ENCODE measurements at places on chromosomes 16 and 17.

- peak; percentile 99 for DNase-seq
Measured at GRCh38 chr16:89909777-89910716, 8.6 kb upstream of the MC1R start.

DNA sequence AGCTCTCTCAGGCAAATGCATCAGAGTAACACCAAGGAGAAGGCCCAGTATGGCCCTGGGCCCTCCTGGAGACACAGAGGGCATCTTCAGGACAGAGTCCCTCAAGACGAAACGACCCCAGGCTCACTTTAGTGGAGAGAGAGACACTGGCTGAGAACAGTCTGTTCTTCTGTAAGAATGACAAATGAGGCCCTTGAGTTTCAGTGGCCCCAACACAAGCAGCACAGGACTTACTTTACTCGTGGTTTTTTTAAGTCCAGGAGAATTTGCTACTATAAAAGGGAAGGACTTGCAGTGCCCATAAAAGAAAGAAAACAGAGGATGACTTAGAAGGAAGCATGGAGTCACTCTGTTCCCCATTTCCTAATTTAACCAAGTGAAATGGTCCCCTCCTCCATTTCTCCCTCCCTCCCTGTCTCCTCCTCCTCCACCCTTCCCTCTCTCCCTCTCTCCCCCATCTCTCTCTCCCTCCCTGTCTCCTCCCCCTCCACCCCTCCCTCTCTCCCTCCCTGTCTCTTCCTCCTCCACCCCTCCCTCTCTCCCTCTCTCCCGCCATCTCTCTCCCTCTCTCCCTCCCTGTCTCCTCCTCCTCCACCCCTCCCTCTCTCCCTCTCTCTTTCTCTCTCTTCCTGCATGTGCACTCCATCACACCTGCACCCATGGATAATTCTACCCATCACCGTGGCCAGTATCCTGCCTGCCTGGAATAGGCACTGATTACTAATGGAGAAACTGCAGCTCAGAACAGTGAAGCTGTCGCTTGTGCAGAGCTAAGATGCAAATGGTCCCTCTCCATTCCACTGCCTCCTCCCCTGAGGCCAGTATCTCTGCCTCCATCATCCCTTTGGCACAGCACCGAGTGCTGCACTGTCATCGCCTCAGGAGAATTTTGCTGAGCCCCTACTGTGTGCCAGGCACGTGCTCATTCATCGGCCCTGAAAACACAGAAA lies 47.3 kb upstream of the RBFOX3 start:
- peak; percentile 71 for DNase-seq

DNA sequence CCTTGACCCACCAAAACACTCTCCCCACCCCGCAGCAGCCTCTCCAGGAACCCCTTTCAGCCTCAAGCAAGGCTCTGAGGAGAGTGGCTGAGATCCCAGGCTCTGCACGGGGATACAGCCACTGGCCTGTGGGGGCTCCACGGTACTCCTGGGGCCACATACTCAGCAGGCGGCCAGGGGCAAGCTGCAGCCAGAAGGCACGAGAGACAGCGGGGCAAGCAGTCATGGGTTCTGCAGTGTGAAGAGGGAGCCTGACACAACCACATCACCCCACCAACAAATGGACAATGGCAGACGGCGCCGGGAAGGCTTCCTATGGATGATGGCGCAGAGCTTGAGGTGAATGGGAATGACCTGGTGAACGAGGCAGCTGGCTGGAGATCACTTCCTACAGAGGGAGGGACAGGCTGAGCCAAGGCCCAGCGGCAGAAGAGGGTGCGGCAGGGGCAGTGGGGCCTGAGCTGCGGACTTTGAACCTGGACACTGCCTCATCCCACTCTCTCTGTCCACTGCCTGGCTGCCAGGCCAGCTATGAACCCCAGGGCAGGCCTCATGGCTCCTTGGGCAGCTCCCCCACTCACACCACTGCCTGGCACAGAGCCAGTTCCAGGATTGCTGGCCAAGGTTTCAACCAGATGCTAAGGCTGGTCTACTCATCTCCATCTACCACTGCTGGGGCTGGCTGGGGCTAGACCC lies 10.8 kb upstream of the BCAR1 start:
- DNase-seq: peak; percentile 83

DNA sequence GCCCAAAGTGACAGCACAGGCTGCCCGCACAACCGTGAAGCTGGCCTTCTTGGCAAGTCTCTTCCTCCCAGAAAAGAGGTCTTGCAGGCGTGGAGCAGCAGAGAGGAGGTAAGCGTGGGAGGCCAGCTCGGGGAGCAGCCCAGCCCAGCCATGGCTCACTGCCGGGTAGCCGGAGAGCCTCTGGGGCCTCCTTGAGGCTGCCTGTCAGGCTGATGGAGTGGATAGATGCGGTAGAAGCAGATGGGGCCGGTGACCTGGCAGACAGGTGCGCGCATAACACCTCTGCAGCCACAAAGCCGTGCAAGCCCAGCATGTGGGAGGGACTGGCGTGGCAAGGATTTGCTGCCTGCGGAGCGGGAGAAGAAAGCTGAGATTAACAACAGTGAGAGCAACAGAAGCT lies 17.1 kb upstream of the DOK4 start:
- DNase-seq: peak; percentile 78

DNA sequence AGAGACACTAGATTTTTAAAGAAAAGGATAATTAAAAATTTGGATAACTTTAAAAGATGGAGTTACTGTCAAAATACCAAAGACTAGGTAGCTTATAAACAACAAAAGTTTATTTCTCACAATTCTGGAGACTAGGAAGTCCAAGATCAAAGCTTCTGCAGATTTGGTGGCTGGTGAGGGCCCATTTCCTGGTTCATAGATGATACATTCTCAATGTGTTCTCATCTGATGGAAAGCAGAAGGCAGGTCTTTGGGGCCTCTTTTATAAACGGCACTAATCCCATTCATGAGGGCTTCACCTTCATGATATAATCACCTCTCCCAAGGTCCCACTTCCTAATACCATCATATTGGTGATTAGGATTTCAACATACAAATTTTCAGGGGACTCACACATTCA lies 33.7 kb downstream of the NLK start:
- no peak for DNase-seq

GRCh38 chr17:43042025-43042628 lies 17.1 kb downstream of the RND2 start:
- DNase-seq: peak; percentile 47

DNA sequence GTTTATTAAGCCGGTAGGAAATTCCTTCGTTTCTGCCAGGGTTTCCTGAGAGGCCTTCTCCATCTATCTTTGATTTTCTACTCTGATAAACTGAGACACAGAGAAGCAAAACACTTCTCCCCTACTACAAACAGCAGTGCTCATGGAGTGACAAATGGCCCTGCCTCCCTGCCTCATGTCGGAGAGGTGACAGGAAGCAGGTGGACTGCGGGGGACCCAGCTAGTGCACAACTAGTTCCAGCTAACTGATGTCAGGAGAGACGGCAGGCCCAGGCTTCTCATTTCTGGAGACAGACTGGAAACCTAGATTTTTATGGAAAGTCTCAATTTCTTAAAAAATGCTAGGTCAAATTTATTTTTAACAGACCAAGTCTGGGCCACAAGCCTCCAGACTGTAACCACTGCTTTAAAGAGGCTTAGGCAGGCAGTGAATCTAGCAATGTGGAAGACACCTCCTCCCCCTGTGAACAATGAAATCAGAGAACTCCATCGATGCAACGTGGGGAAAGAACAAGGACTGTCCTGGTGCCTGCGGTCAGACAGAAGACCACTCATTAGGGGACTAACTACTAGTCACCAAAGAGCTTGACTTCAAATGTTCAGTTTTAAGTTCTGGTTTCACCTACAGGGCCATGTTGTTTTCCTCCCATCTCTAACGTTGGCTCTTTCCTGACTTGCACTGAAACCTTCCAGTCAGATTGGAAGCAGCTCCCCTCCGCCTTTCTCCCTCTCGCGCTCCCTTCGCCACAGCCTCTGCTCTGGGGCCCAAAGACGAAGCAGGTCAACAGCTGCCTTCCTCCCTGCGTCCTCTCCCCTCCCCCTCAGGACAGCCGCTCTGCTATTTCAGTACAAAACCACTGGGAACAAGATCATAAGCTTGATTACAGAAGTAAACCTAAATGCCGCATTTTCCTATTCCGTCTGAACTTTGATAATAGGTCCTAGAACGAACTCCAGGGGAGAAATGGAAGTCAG lies 17.6 kb downstream of the GTF3C1 start:
- DNase-seq: no peak

DNA sequence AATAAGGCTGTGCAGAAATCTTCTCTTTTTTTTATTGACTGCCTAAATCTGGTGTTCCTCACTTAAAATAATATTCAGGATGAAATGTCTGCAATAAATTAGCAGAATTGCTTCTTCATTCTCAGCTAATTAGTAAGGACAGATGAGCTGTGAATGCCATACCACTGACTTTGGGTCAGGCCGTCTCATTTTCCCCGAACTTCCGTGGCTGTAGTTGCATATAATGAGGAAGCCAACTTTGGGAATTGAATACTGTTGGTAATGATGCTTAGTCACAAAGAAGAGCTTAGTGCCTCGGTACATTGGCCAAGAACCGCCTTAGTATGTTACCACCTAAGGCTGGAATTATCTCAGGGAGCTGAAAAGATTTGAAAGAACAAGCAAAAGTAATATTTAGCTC lies 47.6 kb downstream of the NUP93 start:
- no peak for DNase-seq

- no peak for DNase-seq
Measured at GRCh38 chr16:85005285-85006069, 5.9 kb downstream of the ZDHHC7 start.

- DNase-seq: peak; percentile 86
Measured at GRCh38 chr16:4601036-4601863, 13.4 kb downstream of the UBALD1 start.

GRCh38 chr17:37605813-37606505 lies 3.3 kb downstream of the SYNRG start:
- DNase-seq: peak; percentile 27

DNA sequence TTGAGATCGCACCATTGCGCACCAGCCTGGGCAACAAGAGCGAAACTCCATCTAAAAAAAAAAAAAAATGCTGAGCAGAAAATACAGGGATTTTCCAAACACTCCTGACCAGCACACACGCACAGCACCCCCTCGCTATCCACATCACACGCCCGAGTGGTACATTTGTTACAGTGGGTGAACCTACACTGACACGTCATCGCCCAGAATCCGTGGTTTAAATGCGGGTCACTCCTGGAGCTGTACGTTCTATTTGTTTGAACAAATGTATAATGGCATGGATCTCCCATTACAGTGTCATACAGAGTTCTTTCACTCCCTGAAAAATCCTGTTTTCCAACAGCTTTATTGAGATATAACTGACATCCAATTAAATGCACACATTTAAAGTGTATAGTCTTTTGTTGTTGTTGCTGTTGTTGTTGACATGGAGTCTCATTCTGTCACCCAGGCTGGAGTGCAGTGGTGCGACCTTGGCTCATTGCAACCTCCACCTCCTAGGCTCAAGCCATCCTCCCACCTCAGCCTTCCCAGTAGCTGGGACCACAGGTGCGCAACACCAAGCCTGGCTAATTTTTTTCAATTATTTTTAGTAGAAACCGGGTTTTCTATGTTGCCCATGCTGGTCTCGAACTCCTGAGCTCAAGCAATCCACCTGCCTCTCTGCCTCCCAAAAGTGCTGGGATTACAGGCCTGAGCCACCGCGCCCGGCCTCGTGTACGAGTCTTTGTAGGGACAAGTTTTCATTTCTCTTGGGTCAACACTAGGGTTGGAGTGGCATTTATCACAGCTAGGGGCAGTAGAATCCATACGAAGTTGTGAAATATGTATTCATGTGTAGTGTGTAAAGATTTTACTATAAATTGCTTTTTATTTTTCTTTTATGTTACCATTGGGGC lies 4.4 kb upstream of the CARHSP1 start:
- DNase-seq: no peak

DNA sequence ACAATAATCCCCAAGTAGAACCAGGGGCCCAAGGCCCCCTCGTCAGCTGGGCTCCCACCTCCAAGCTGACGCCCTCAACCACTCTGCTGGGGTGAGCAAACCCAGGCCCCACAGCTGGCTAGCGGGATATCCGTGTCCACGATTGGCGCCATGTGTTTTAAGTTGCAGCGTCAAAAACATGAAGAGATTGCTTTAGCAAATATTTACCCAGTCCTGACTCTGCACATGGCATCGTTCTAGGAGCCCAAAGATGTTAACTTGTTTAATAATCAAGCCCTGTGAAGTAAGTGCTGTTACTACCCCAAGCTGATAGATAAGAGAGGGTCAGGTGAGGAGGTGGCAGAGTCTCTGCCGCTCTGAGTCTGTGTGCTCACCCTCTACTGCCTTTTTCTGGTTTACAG lies 344 bp upstream of the SEPTIN12 start:
- peak; percentile 57 for DNase-seq

DNA sequence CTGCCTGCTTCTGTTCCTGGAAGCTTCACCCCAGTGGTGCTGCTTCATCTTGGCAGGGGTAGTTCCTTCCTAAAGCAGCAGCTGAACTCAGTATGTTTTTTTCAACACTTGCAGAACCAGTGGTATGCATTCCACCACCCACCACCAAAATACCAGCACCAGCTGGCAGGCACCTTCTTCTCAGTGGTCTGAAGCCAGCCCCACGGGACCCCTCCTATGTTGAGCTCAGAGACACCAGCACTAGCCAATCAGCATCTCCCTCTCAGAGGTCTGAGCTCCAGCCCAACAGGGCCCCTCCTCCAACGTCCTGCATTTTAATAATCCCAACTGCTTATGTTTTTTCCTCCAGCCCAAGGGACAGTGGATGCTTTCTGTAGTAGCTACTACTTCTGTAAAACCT lies 299.6 kb upstream of the CCL2 start:
- DNase-seq: no peak

DNA sequence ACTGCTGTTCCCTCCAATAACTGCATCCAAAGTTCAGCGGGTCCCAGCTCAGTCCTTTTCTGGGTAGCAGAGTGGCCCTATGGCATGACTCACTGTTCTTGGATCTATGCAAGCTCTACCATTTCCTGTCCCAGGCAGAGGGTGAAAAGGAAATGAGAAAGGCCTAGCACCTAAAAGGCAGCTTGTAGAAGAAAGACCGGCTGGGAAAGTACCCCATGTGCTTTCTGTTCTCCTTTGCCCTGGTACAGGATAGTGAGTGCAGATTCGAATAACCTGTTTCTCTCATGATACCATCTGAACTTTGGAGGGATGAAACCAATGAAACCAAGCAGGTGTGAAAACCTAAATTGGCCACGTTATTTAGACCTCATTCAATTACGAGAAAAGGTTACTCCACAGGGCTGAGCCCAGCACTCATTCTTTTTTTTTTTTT lies 12.7 kb upstream of the HASPIN start:
- DNase-seq: peak; percentile 69

All from osteoblast (primary cell).